H7 (cell line): ENCODE measurements at places on chromosomes 6 and 20.
A peak's percentile ranks its signal among the peaks of the same experiment; 100 is the strongest.

DNA sequence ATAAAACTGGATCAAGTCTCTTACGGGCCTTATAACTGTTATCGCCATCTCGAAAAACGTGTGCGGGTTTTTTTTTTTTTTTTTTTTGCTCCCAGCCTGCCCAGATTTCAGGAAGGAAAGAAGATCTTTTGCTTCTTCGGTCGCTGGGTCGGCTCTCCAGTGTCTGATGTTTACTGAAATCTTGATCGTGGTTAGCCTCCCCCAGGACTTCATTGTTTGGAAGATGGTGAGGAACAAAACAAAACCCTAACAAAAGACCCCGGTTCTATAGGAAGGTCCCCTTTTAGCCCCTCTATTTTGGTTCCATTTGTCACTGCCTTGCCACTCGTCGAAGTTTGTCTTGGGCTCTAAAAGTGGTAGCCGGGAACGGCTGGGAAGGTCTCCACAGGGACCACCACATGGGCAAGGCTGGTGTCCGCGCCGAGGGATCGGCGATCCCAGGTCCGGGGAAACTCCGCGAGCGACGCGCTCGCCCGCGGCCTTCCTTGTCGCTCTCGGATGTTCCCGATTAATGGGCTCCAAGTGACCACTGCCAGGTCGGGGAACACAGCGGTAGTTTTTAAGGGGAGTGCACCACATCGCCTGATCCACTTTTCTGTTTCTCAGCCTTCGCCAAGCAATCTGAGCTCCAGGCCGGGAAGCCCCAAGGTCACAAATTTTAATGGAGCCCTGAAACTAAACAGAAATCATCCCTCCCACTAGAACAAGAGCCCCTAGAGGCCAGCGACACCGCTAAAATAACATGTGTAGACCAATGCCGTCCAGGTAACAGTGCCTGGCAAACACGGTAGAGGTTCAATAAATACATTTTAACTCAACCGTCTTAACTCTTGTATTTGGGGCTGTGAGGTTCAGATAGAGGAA, 27.0 kb downstream of the TRIM27 start:
- peak; percentile 70 for DNase-seq

DNA sequence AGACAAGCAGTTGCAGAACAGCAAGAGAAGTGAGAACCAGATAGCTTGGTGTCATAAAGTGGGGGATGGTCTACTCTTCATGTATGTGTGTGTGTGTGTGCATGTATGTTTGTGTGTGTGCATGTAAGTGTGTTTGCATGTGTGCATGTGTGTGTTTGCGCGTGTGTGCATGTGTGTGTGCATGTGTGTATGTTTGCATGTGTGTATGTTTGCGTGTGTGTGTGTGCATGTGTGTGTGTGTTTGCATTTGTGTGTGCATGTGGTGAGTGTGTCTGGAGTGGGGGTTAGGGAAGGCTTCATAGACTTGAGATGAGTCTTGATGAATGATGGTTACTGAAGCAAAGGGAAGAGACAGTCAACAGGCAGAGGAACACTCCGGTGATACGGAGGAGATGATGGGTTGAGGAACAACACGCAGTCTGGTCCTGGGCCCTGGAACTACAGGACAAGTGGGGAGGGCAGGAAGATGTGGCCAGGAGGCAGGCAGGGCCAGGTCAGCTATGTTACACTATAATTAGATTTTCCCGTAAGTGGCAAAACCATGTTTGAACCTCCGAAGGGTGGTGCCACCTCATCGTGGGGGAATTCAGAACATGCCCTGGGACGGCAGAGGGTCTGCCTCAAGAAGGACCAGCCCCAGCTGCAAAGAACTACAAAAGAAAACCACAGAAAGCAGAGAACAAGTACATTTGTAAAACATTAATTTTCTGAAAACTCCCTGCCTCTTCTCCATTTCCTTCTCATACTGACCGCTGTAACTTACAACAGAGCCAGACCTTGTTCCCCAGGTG, 38.7 kb upstream of the PDE10A start:
- DNase-seq, result no peak

DNA sequence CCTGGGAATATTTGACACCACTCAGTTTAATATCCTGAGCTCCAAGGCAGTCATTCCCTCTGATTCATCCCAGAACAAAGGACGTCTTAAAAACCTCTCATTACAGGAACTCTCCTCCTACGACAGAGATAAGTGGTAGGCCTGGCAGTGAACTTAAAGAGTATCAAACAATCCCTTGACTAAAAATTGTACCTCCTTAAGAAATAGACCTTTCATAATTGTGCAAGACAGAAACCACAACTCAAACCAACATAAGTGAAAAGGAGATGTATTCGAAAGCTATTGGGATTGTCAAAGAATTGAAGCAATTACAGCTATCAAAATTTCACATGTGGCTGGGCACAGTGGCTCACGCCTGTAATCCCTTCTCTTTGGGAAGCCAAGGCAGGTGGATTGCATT, 19.1 kb upstream of the BNIP5 start:
- no peak for DNase-seq

- DNase-seq, result no peak
These were observed 48.2 kb upstream of the ZNFX1 start for GRCh38 chr20:49326026-49326425.

DNA sequence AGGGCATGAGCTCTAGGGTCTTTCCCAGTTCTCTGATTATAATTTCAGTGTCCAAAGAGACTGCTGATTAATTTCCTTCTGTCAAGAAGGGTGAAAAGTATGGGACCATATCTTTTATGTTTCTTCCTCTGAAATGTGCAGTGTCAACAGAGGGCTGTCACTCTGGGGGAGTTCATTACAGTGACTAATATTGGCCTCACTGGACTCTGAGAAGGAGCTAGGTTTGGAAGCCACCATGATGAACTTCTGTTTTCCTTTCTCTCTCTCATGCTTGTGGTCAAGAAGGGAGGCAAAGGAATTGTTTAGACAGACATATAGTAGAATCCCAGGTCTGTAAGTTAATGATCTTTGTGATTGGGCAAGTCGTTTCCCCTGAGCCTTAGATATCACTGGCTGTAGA, 41.8 kb upstream of the BMP6 start:
- DNase-seq, result no peak

DNA sequence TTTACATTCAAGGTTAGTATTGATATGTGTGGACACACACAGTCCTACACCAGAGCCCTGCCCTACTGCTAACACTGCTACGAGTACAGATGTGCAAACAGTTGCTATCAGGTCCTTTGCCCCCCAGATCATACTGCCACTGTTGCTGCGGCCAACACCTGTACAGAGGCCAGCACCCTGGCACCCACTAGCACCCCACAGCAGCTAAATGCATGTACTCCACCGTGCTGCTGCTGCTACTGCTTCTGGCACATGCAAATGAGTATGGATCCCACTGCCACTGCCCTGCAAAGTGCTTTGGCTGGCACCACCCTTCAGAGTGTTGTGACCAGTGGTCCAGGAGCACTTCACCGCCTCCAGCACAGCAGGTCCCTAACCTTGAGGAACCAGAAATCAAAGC, 621.9 kb downstream of the GRIK2 start:
- DNase-seq, result no peak

- no peak for DNase-seq
These were observed 38.6 kb upstream of the GGTLC1 start for GRCh38 chr20:24027229-24027628.
